ENCODE measurements at places on chromosomes 6 and 20.

- no peak for DNase-seq
Measured at GRCh38 chr6:1767481-1768246, 157.9 kb downstream of the FOXC1 start.

DNA sequence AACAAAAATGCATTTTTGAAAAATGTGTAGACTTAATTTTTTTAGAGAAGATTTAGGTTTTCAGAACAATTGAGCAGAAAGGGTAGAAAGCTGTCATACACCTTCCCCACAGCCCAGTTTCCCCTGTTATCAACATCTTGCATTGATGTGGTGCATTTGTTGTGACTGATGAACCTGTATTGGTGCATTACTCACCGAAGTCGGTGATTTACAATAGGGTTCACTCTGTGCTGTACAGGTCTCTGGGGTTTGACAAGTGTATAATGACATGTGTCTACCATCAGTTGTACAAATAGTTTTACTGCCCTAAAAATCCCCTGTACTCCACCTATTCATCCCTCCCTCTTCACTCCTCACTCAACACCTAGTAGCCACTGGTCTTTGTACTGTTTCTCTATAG is 23.8 kb upstream of the ADIG start:
- no peak for DNase-seq

DNA sequence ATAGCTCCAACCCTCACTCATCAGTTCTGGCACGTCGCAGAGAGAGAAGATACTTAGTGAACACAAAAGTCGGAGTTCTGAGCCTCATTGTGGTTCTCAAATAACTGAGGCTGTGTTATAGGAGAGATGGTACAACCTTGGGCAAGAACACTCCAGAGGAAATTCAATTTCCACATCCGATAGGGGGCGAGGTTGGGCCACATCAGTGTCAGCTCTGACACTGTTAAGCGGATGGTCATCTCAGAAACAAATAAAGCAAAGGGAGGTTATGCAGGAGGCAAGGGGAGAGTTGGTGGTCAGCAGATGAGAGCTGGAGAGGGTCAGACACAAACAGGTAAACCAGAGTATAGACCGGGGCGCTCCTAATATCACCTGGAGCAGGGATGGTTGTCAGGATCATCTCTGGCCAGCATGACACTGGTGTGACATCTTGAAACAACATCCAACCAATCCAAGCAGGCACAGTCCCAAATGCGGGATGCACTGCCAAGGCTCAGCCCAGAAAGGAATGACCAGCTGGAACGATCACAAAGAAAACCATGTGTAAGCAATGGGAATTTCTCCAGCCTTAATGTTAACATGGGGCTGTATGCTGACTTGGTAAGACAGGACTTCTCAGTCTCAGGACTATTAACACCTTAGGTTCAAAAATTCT is 331.8 kb downstream of the HACE1 start:
- DNase-seq = no peak

GRCh38 chr6:157840776-157841175 is 17.7 kb downstream of the SNX9 start:
- DNase-seq = no peak

GRCh38 chr6:167733740-167734661 is 92.7 kb upstream of the AFDN start:
- no peak for DNase-seq

DNA sequence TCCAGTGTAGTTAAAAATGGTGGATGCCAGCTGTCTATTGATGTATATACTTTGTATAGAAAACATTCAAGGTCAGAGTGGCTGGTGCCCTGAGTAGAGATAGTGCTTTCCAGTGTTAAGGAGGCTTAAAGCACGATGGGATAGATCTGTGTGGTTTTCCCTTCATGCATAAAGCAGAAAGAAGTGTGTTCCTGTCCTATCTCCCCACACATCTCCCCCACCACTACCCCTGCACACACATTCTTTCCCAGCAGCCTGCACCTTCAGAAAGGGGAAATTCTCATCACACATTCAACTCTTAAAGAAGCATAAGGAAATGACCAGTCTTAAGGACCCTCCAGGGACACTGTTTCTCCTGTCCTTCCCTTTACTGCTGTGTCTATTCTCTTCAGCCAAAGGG is 221.7 kb upstream of the TAB2 start:
- no peak for DNase-seq

DNA sequence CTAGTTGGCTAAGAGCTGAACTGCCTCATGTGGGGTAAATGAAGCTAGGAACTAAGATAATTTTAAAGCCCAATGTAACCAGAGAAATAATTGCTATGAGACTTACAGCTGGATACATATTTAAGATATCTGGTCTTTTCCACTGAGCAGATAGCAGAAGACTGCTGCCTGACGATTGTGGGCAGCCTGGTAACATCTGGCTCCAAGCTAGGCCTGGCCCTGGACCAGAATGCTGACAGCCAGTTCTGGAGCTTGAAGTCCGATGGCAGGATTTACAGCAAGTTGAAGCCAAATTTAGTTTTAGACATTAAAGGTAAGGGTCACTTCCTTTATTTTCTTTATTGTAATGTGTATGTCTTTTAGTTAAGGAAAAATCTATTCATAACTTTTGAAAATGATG is 65.7 kb downstream of the RTN4IP1 start:
- no peak for DNase-seq

GRCh38 chr6:118746145-118746824 is 94.9 kb upstream of the CEP85L start:
- no peak for DNase-seq

GRCh38 chr20:49380337-49380780 is 102.1 kb downstream of the KCNB1 start:
- DNase-seq = no peak

- no peak for DNase-seq
Measured at GRCh38 chr6:20464847-20465246, 63.2 kb downstream of the E2F3 start.

Measured in cortex of kidney (tissue), 1 donor.